Smooth muscle cell of the umbilical artery (primary cell): ENCODE measurements at places on chromosomes 5 and 9. TPM values are rescaled to one million over a fixed set of nuclear protein-coding genes. Genes with fewer than 3 reads are reported as not detected.

Gene YTHDC2
- total RNA-seq, result 22.8 and 30.0 TPM in 2 replicates

Gene ARID3C
- total RNA-seq, result 0.18 TPM in 1 of 2 replicates, not detected in the other

Gene BARHL1
- not detected in 2 replicates for total RNA-seq

Gene SPINK6
- total RNA-seq, result not detected in 2 replicates

Gene C7
- total RNA-seq, result not detected in 2 replicates

Gene BTNL3
- total RNA-seq, result not detected in 2 replicates

Gene IL5
- not detected in 2 replicates for total RNA-seq

Gene ARL14EPL
- total RNA-seq, result not detected in 2 replicates

Gene CATSPER3
- total RNA-seq, result not detected in 2 replicates

Gene SLC4A9
- not detected in 2 replicates for total RNA-seq

Gene FBP2
- not detected in 2 replicates for total RNA-seq

Gene IL3
- total RNA-seq, result not detected in 2 replicates

Gene SCGB3A2
- not detected in 2 replicates for total RNA-seq

Gene ENTPD8
- not detected in 2 replicates for total RNA-seq

Gene PCDHGA2
- 3.5 and 3.9 TPM in 2 replicates for total RNA-seq

Gene TEK
- total RNA-seq, result 15.7 and 89.3 TPM in 2 replicates

Gene PCDHGB2
- total RNA-seq, result 2.1 and 2.4 TPM in 2 replicates

Gene DNAH5
- 0.89 and 1.1 TPM in 2 replicates for total RNA-seq

Gene SH3RF2
- total RNA-seq, result 1.5 and 7.7 TPM in 2 replicates

Gene JAKMIP2
- total RNA-seq, result 2.1 and 5.9 TPM in 2 replicates

Gene CEL
- 0.30 and 0.46 TPM in 2 replicates for total RNA-seq

Gene CDH9
- 0.59 TPM in 1 of 2 replicates, not detected in the other for total RNA-seq

Gene STXBP1
- total RNA-seq, result 37.7 and 50.8 TPM in 2 replicates

Gene IRX2
- not detected in 2 replicates for total RNA-seq

Gene KCNMB1
- 0.05 TPM in 1 of 2 replicates, not detected in the other for total RNA-seq

Gene PCDHB4
- total RNA-seq, result under 0.01 and 0.09 TPM in 2 replicates

Gene UNC5A
- not detected in 2 replicates for total RNA-seq

Gene OLFM1
- total RNA-seq, result 2.4 and 2.9 TPM in 2 replicates

Gene PCDHGC3
- total RNA-seq, result 38.6 and 69.3 TPM in 2 replicates

Gene PCDHB14
- 0.42 and 1.5 TPM in 2 replicates for total RNA-seq

Gene PCDHB11
- 0.05 and 0.30 TPM in 2 replicates for total RNA-seq

Gene CREBRF
- 10.0 and 15.7 TPM in 2 replicates for total RNA-seq

Gene C9orf43
- total RNA-seq, result 0.30 and 0.69 TPM in 2 replicates

Gene SCGB3A1
- total RNA-seq, result not detected in 2 replicates

Gene NRG2
- under 0.01 and 0.28 TPM in 2 replicates for total RNA-seq

Gene SLC36A2
- total RNA-seq, result not detected in 2 replicates

Gene ERGIC1
- total RNA-seq, result 145 and 257 TPM in 2 replicates

Gene SLC1A1
- 18.7 and 26.8 TPM in 2 replicates for total RNA-seq

Gene SLC34A1
- not detected in 2 replicates for total RNA-seq

Gene DND1
- total RNA-seq, result 0.18 and 0.30 TPM in 2 replicates

Gene NME5
- total RNA-seq, result 2.0 and 2.4 TPM in 2 replicates

Gene TTC23L
- 0.05 and 0.30 TPM in 2 replicates for total RNA-seq

Gene PCDH12
- total RNA-seq, result under 0.01 and 0.05 TPM in 2 replicates

Gene HSD17B3
- not detected in 2 replicates for total RNA-seq

Gene ADGRD2
- not detected in 2 replicates for total RNA-seq

Gene PAPPA
- 211 and 268 TPM in 2 replicates for total RNA-seq

Gene LRRTM2
- 0.32 and 0.89 TPM in 2 replicates for total RNA-seq

Gene LVRN
- total RNA-seq, result 0.51 and 0.59 TPM in 2 replicates

Gene STPG3
- not detected in 2 replicates for total RNA-seq

Gene CXCL14
- 0.97 and 3.6 TPM in 2 replicates for total RNA-seq

Gene NR2F1
- 17.2 and 19.9 TPM in 2 replicates for total RNA-seq

Gene GFI1B
- 0.05 TPM in 1 of 2 replicates, not detected in the other for total RNA-seq

Gene HARS1
- total RNA-seq, result 60.3 and 81.0 TPM in 2 replicates

Gene CCL19
- total RNA-seq, result not detected in 2 replicates

Gene EQTN
- not detected in 2 replicates for total RNA-seq

Gene PCDHA2
- 0.05 TPM in 1 of 2 replicates, not detected in the other for total RNA-seq

Gene IL33
- 470 and 472 TPM in 2 replicates for total RNA-seq

Gene ANKRD34B
- not detected in 2 replicates for total RNA-seq
